SJSA1 (cell line): ENCODE measurements at places on chromosomes 3 and 15. TPM values are rescaled to one million over a fixed set of nuclear protein-coding genes. Genes with fewer than 3 reads are reported as not detected.

Gene KBTBD13
- total RNA-seq = not detected in 2 replicates

Gene GOLGA8H
- total RNA-seq = 0.97 TPM in 1 of 2 replicates, not detected in the other

Gene GP9
- total RNA-seq = not detected in 2 replicates

GRCh38 chr3:94234177-94234788 lies 171.4 kb downstream of the NSUN3 start:
- no peak overlapping the region for H3K4me3 ChIP-seq
- H3K36me3 ChIP-seq = no peaks in the 10 kb centered on the region
- H3K27ac ChIP-seq = no peak overlapping the region
- DNase-seq = peak; percentile 31
- no peaks in the 10 kb centered on the region for H3K4me1 ChIP-seq
- H3K27me3 ChIP-seq = no peaks in the 10 kb centered on the region

DNA sequence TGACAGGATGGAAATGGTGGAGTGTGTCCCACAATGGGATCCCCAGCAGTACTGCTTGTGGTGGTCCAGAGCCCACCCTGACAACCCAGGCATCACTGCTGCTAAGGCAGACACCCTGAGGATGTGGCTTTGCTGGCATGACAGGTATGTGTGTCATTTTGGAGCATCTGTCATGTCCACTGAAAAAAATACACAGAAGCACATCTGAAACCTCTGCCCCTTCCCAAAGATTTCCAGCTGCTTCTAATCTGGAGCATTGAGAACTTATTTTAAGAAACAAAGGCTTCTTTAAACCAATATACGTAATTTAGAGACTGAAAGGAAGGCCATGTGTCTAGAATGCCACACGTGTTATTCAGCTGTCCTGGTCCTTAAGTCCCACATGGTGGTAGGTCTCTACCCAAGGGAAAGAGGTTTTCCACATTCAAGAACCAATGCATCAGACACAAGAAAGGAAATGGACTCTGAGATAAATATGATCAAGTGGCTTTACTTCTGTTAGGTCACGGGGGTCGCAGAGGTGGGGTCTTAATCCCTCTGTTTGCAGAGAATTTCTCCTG lies 88.3 kb downstream of the PDZRN3 start:
- no peaks in the 10 kb centered on the region for H3K4me1 ChIP-seq
- no peak for DNase-seq
- no peaks in the 10 kb centered on the region for H3K36me3 ChIP-seq
- no peaks in the 10 kb centered on the region for H3K27me3 ChIP-seq
- H3K27ac ChIP-seq = no peak overlapping the region

- peaks cover 29% of the 10 kb centered on the region for H3K27me3 ChIP-seq
- no peak overlapping the region for H3K4me3 ChIP-seq
- no peak overlapping the region for H3K27ac ChIP-seq
- DNase-seq = no peak
- H3K4me1 ChIP-seq = peaks cover 44% of the 10 kb centered on the region
- no peaks in the 10 kb centered on the region; the same call in 1 of the 2 replicates for H3K36me3 ChIP-seq
These were observed 3.7 kb downstream of the EFCC1 start for GRCh38 chr3:129004639-129005295.

GRCh38 chr3:102207151-102207571 lies 227.7 kb upstream of the ZPLD1 start:
- no peak overlapping the region for H3K4me3 ChIP-seq
- peaks cover 4% of the 10 kb centered on the region for H3K4me1 ChIP-seq
- no peak for DNase-seq
- no peaks in the 10 kb centered on the region for H3K27me3 ChIP-seq
- no peaks in the 10 kb centered on the region for H3K36me3 ChIP-seq

DNA sequence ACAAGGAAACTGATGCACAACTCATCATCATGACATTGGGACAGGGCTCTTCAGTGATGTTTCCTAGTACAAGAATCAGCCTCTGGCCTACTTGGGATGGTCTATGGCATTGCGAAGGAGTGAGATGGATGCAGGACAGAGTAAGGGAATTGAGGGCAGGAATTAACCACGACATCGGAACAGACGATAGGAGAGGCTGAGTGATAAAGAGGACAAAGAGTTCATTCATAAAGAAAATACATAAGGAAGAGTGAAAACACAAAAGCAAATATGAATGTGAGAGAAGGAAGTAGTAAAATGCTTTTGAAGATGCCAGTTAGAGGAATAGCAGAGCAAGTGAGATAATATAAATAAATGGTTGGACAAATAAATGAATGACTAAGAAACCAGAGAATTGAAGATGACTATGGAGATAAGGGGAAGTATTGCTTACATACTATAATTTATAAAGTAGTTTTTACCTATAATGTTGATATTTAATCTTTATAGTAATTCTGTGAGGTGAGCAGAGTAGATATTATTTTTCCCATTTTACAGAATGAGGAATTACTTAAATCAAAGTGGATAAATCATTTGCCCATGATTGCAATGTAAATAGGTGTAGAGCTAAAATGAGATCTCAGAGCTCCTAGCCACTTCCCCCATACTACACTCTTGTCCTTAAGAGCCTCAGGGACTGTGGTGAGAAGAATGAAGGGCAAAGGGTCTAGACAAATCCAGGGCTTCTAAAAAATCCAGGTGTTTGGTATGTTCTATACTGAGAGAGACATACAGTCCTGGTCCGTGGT lies 203.3 kb downstream of the DTWD1 start:
- DNase-seq = no peak
- H3K4me1 ChIP-seq = peaks cover 4% of the 10 kb centered on the region
- H3K36me3 ChIP-seq = no peaks in the 10 kb centered on the region
- no peak overlapping the region for H3K4me3 ChIP-seq

DNA sequence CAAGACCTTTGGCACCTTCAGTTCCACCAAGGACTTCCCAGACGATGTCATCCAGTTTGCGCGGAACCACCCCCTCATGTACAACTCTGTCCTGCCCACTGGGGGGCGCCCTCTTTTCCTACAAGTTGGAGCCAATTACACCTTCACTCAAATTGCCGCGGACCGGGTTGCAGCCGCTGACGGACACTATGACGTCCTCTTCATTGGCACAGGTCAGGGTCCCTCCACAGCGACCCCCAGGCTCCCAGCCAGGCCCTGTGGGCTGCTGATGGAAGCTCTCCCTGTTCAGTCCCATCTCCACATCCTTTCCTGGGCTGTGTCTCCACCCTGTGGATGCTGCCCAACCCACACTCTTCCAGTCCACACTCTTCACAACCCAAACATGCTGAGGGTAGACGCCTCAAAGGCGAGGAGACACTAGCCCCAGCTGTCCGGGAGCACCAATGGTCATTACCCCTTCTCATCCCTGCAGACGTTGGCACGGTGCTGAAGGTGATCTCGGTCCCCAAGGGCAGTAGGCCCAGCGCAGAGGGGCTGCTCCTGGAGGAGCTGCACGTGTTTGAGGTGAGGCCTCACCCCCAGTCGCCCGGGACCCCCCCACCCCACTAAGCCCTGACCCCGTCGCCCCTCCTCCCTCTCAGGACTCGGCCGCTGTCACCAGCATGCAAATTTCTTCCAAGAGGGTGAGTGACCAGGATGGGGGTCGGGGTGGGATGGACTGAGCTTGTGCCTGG lies 4.3 kb upstream of the LSMEM2 start:
- no peak overlapping the region for H3K4me3 ChIP-seq
- no peaks in the 10 kb centered on the region for H3K36me3 ChIP-seq
- peaks cover 17% of the 10 kb centered on the region for H3K4me1 ChIP-seq
- no peaks in the 10 kb centered on the region for H3K27me3 ChIP-seq
- H3K27ac ChIP-seq = no peak overlapping the region

DNA sequence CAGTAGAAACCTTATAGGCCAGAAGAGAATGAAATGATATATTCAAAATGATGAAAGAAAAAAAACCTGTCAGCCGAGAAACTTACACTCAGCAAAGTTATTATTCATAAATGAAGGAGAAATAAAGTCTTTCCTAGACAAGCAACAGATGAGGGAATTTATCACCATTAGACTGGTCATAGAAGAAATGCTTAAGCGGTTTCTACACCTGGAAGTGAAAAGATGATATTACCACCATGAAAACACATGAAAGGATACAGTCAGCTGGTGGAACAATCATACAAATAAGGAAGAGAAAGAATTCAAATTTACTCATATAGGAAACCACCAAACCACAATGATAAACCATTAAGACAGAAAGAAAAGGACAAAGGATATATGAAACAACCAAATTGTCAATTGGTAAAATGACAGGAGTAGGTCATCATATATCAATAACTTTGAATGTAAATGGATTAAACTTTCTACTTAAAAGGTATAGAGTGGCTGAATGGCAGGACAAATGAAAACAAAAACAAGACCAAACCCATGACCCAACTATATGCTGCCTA lies 29.9 kb upstream of the PRR23C start:
- no peak overlapping the region for H3K27ac ChIP-seq
- no peaks in the 10 kb centered on the region for H3K36me3 ChIP-seq
- H3K4me1 ChIP-seq = no peaks in the 10 kb centered on the region

GRCh38 chr3:42608581-42608980 lies 8.1 kb downstream of the NKTR start:
- peaks cover 57% of the 10 kb centered on the region for H3K36me3 ChIP-seq
- no peaks in the 10 kb centered on the region for H3K27me3 ChIP-seq
- no peak overlapping the region for H3K27ac ChIP-seq
- H3K4me3 ChIP-seq = no peak overlapping the region
- H3K4me1 ChIP-seq = no peaks in the 10 kb centered on the region
- no peak for DNase-seq

DNA sequence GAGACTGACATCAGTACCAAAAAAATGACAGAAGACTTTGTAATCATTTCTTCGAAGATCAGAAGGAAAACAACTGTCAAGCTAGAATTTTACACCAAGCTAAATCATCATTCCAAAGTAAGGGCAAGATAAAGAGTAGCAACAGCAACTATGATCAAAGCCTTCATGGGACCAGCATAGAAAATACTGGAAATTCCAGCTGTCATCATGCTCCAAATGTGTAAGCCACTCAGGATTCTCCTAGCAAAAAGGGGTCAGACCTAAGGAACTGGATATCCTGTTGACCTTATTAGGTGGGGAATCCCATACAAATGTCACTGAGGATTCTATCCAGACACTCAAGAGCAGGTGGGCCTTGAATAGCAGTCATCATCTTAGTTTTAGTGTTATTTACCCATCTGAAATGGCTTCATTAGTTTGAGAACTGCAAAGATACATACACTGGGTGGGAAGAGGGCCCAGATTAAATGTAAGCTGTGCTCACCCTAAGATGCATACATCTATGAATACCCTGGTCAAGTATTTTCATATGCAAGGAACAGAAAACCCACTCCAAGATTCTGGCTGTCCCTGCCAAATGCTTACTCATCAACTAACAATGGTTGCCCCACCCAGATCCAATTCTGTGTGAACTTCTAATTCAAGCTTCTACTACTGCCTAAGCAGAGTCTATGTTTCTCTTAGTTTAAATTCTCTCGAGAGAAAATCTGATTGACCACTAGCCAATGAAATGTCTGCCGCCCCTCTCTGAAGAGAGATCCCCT lies 33.5 kb downstream of the CLDN18 start:
- H3K4me1 ChIP-seq = peaks cover 30% of the 10 kb centered on the region
- H3K4me3 ChIP-seq = no peak overlapping the region
- DNase-seq = peak; percentile 40

DNA sequence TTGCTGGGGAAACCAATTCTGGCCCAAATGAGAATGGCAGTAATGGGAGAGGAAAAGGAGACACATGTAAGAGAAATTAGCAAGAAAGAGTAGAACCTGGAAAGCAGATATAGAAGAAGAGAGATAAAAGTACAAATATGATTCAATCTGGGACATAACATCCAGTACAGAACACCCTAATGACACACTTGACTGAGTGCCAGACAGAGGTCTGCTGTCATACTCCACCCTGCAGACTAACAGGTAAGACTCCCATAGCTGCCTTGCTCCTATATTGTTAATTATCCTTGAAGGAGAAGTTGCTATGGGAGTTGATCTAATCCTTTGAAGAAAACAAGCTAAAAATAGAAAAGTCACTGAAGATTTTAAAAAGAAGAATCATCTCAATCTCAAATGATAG lies 21.1 kb downstream of the CCPG1 start:
- H3K36me3 ChIP-seq = no peaks in the 10 kb centered on the region; the same call in 1 of the 2 replicates
- no peaks in the 10 kb centered on the region; the same call in 1 of the 2 replicates for H3K4me1 ChIP-seq
- no peak overlapping the region for H3K4me3 ChIP-seq
- H3K27ac ChIP-seq = no peak overlapping the region
- no peaks in the 10 kb centered on the region for H3K27me3 ChIP-seq

- H3K4me3 ChIP-seq = no peak overlapping the region
- no peaks in the 10 kb centered on the region for H3K36me3 ChIP-seq
- H3K4me1 ChIP-seq = peaks cover 7% of the 10 kb centered on the region
- no peak for DNase-seq
These were observed 697.5 kb upstream of the CBLB start for GRCh38 chr3:106566277-106566676.

DNA sequence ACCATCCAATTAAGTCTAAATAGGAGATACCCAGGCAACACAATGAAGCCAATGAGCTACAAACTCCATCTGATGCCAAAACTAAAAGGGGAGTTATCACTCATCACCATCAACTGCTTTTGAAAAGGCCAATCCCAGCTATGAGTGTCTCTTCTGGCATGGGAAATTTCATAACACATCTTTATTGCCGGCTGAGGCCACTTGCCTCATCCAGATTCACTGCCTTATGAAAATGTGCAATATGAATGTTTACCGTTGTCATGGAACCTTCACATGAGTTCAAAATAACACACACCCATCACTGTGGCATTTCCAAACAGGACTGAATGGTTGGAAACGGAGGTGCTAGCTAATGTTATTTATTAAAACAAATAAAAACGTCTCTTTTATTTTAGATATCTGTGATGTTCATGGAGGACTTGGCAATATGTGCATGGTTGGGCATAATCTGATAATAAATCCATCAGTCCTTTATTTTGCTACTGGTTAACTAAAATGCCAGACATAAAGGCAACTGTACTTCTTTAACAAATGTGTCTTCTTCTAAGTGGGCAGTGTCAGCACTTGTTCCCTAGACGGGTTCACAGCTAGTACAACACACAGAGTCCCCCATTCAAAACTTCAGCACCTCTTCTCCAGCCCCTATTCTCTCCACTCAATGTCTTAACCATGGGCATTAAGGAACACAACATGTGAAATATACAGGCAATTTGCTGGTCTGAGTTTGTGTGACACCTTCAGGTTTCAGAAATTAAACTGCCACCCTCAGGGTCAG lies 143.9 kb downstream of the MAGI1 start:
- H3K4me3 ChIP-seq = no peak overlapping the region
- no peak overlapping the region for H3K27ac ChIP-seq
- DNase-seq = no peak
- peaks cover 8% of the 10 kb centered on the region for H3K4me1 ChIP-seq
- H3K27me3 ChIP-seq = no peaks in the 10 kb centered on the region

- no peak overlapping the region for H3K27ac ChIP-seq
- H3K4me3 ChIP-seq = no peak overlapping the region
- no peak for DNase-seq
- H3K27me3 ChIP-seq = no peaks in the 10 kb centered on the region
- H3K36me3 ChIP-seq = no peaks in the 10 kb centered on the region
- H3K4me1 ChIP-seq = no peaks in the 10 kb centered on the region
These were observed 182.5 kb downstream of the SLCO3A1 start for GRCh38 chr15:92035961-92036360.
